HS-27A (cell line): ENCODE measurements at places on chromosomes 2 and 18.
A peak's percentile ranks its signal among the peaks of the same experiment; 100 is the strongest.

DNA sequence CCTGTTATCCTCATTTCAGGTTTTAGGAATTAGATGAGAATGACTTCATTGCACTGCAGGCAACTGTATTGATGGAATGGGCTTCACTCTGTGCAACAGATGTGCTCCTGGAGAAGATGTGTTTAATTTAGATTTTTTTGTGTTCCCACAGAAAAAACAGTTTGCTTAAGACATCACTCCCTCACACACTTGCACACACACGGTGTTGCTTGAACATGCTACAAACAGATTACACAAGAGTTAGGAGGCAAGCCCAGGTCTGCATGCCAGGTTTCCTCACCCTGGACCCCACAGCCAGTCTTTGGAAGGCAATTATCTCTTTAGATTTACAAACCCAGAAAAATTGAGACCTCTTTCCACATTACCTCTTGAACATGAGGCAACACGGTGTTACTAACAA lies 93.7 kb upstream of the KLHL29 start:
- no peak for DNase-seq

- DNase-seq: no peak
These were observed 5.7 kb upstream of the WDSUB1 start for GRCh38 chr2:159292157-159292556.

DNA sequence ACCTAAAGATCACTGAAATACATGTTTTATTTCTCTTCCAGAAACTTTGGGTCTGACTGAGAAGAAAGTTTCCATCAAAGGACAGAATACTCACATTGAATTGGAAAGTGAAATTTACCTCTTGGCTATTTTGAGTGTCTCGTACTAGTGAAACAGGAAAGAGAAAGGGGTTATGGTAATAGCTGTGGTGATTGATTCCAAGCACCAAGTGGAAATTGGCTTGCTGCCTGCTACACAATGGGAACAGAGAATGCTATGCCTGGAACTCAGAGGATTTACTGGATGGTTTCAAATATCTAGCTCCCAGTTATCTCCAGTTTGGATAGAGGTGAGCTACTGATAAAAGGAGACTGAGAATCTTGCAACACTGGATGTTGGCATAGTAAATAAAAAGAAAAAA lies 492.8 kb upstream of the FSIP2 start:
- no peak for DNase-seq

- DNase-seq: peak; percentile 12
These were observed 889 bp downstream of the ZC3H15 start for GRCh38 chr2:186486651-186487647.

- DNase-seq: no peak
These were observed 455.5 kb upstream of the MEIS1 start for GRCh38 chr2:65979446-65979845.

DNA sequence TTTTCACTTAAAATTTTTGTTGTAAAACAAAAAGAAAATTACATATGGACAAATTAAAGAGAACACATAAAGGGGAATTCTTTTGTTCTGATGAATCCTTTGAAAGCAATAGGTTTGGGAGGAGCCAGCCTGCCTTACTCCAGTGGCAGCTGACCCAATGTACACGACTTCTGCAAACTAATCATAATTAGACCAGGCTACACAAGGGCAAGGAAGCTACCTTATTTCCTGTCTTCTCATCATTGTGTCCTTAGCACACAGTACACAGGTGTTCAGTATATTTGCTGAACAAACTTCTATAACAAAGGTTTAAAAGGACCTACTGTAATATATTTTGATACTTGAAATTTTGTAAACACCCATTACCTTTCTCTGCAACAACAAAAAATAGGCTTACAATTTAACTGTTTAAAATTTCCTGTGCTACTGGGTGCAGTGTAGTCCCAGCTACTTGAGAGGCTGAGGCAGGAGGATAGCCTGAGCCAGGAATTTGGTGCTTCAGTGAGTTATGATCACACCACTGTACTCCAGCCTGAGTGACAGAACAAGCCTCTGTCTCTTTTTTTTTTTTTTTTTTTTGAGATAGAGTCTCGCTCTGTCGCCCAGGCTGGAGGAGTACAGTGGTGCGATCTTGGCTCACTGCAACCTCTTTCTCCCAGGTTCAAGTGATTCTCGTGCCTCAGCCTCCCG lies 18.9 kb downstream of the KCNG3 start:
- DNase-seq: no peak

GRCh38 chr2:66561645-66562303 lies 126.8 kb downstream of the MEIS1 start:
- no peak for DNase-seq

GRCh38 chr2:203971251-203971650 lies 34.7 kb downstream of the ICOS start:
- DNase-seq: no peak

GRCh38 chr18:21273568-21273967 lies 31.5 kb downstream of the GREB1L start:
- no peak for DNase-seq

DNA sequence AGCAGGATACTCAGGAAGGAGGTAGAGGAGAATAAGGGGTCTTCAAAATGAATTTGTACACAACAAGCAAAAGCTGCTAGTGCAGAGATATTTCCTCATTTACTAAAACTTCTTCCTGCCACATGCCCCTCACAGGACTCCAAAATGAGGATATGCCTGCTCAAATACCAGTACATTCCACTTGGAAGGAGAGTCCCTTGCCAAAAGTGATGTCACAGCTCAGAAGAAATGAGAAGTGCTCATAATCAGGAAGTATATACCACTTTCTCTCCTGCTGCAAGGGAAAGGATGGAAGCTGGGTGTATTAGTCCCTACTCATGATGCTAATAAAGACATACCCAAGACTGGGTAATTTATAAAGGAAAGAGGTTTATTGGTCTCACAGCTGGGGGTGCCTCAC lies 87.7 kb upstream of the FSHR start:
- no peak for DNase-seq

DNA sequence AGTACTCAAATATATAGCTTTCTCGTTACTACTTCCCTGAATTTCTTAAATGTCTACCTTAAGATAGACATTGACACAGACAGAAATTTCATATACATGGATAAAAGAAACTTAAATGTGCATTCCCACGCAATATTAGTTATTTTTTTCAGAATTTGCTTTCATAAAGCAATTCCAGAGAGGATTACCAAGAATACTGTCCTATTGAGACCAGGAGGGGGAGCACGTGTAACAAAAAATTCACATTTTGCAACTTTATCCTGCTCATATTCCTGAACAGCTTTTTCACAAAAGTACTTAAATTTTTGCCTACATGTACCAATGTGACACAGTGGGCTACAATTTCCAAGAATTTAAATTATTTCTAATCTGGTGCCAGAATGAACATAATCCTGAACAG lies 30.7 kb upstream of the ERCC3 start:
- peak; percentile 39 for DNase-seq

GRCh38 chr18:41593171-41593675 lies 361.8 kb upstream of the PIK3C3 start:
- DNase-seq: no peak

DNA sequence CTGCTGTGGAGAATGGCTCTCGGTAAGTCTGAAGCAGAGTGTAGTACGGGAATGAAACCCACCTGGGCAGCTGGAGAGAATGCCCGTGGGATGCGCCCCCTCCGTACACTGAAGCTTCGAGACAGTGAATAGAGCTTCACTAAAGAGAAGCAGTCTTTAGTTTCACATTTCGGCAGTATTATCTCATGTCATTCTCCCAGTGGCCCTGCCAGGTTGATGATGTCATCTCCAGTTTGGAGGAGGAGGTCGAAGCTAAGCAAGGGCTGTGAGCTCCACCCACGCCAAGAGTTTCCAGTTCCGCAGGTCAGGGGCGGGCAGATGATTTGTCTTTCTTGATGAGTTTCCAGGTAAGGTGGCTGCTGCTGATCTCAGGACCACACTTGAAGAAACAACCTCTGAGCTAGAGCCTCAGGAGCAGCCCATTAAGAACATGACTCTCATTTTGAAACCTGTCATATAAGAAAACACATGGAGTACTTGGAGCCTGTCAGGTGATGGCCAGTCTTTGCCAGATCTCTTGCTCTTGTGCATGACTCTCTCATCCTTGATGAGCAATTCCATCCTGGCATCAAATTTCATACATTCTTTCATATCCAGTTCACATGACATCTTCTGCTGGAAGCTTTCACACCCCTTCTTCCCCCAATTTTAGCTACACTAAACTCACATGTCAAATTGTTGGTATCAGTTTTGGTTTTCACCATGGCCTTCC lies 475.0 kb downstream of the RNF144A start:
- no peak for DNase-seq

- DNase-seq: no peak
These were observed 135.0 kb upstream of the ACKR3 start for GRCh38 chr2:236434593-236434992.

DNA sequence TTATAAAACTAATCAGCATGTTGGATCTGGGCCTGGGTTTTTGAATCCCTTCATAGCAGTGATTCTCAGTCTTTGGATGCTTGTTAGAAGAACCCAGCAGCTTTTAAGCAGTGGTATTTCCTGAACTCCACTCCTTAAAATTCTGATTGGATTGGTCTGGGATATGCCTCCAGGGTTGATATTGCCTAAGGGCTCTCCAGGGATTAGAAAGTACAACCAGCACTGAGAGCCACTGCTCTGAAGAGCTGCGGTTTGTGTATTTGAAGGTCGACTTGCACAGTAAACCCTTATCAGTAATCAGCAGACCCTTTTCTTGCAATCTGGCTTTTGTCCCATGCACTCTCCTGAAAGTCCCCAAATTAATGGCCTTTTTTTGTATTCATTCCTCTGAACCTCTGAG lies 17.0 kb upstream of the RBMS1 start:
- DNase-seq: no peak

- DNase-seq: no peak
These were observed 35.1 kb downstream of the CCBE1 start for GRCh38 chr18:59661891-59662701.

DNA sequence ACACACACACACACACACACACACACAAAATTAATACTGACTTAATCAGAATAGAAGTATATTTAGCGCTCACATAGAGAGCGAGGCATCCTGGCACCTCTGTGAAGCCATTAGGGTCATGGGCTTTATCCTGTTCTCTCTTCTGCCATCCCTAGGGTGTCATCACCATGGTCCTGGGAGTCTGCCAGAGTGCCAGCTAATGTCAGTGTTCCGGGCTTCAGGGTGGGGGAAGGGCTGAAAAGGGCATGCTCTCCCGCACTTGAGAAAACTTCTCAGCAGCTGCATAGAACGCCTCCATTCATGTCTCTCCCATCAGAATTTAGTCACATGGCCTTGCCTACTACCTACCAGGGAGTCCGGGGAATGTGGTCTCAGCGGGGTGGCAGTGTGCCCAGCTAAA lies 19.7 kb upstream of the DYNC2LI1 start:
- no peak for DNase-seq

DNA sequence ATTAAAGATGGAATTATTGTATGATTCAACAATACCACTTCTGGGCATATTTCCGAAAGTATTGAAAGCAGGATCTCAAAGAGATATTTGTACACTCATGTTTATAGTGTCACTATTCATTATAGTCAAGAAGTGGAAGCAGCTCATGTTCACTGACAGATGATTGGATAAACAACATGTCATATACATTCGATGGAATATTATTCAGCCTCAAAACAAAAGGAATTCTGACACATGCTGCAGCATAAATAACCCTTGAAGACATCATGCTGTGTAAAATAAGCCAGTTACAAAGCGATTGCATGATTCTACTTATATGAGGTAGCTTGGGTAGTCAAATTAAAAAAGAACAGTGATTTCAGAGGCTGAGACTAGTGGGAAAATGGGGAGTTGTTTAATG lies 39.3 kb upstream of the PROKR1 start:
- no peak for DNase-seq

DNA sequence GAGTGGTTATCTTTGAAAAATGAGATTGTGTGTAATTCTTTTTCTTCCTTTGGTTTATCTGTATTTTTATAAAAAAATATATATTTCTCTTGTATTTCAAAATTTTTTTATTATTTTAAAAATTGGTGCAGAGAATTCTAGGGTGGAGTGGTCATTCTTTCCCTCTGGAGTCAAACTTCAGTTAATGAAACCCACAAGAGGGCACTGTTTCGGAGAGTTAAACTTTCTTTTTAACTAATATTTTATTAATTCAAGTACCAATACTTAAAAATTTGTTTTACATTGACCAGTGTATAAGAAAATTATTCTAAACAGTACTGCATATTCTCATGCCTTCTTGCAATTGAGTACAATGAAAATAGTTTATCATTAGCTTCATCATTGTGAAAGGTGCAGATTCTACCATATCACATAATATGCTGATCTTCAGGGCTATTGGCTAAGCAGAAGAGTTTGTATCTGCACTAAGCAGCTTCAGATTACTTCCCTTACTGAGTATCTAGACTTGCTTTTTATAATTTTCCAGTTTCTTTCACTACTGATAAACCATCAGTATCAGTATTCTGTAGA lies 50.1 kb downstream of the HS1BP3 start:
- no peak for DNase-seq

GRCh38 chr18:74230922-74231714 lies 60.6 kb downstream of the CYB5A start:
- DNase-seq: no peak

GRCh38 chr2:102331311-102331980 lies 20.1 kb downstream of the IL1RL1 start:
- no peak for DNase-seq

- DNase-seq: peak; percentile 34
These were observed 491.2 kb downstream of the PIK3C3 start for GRCh38 chr18:42446195-42446594.

GRCh38 chr2:151338115-151338514 lies 19.3 kb upstream of the TNFAIP6 start:
- no peak for DNase-seq

DNA sequence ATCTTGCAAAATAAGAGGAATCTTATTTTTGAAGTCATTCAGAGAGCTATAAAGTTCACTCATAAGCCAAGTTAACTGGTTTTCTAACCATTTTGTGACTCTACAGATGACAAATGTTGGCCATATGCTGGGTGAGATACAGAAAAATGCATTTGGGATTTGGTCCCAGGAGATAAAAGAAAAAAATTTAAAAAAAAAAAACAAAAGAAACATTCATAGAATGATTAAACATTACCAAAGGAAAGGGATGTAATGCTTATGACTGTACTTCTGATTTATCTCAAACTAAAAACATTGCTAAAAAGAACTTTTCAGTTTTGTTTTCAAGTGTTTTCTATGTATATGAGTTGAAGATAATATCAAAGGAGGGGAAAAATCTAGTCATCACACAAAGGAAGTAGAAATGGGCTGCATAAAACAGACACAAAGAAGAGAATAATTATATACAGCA lies 43.1 kb downstream of the PELI1 start:
- no peak for DNase-seq

GRCh38 chr18:25038261-25038660 lies 313.7 kb downstream of the ZNF521 start:
- no peak for DNase-seq

- DNase-seq: no peak
These were observed 87.6 kb downstream of the CDC42EP3 start for GRCh38 chr2:37583867-37584266.

- DNase-seq: no peak
These were observed 11.8 kb downstream of the MTCL1 start for GRCh38 chr18:8717011-8717770.

DNA sequence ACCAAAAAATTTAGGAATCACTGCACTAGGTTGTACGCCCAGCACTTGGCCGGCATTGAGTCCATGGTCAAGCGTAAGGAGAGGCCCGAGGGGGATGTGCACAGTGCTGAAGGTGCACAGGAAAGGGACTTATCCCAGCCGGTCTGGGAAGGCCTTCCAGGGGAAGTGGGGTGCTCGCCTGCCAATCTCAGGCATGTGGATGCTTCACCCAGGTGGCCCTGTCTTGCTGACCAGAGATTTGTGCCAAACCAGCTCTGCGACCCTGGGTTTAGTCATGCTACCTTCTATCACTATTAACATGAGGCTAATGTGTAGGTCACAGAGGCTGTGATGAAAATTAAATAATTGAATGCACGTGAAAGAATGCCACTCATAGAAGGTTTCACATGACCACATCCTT lies 1.7 kb upstream of the ITM2C start:
- no peak for DNase-seq
